IMR-90 (cell line): ENCODE measurements at places on chromosomes 5 and 9.

DNA sequence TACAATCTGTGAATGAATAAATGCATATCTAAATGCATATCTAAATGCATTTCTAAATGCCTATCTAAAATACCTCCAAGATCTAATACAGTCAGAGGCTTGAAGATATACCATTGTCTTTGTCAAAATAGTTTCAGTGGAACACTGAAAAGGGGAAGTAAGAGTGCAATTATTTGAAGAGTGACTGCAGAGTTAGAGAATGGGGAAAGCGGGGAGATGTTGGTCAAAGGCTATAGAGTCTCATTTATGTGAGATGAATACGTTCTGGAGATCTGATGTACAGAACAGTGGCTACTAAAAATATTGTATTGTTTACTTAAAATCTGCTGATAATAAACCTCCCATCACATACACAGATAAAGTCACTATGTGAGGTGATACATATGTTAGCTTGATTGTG is 1126.2 kb upstream of the CDH9 start:
- DNase-seq, result no peak

DNA sequence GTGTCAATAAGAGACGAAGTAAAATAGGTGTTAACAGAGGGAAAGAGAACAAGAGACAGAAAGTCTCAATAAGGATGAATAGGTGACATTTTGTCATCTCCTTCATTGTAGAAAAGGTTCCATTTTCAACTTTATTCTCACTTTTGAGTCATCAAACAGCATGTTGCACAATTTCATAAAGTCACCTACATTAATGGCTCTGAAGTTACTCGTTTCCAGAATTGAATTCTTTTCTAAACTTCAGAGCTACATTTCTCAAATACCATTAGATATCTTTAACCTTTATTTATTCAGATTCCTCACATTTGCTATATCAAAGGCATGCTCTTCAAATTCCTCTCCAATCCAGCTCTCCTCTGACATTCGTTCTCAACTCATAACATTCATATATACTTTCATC is 13.1 kb downstream of the ADAMTS6 start:
- DNase-seq, result peak; percentile 44

- DNase-seq, result peak; percentile 62
These were observed 240.9 kb downstream of the GAS1 start for GRCh38 chr9:86706391-86706790.

DNA sequence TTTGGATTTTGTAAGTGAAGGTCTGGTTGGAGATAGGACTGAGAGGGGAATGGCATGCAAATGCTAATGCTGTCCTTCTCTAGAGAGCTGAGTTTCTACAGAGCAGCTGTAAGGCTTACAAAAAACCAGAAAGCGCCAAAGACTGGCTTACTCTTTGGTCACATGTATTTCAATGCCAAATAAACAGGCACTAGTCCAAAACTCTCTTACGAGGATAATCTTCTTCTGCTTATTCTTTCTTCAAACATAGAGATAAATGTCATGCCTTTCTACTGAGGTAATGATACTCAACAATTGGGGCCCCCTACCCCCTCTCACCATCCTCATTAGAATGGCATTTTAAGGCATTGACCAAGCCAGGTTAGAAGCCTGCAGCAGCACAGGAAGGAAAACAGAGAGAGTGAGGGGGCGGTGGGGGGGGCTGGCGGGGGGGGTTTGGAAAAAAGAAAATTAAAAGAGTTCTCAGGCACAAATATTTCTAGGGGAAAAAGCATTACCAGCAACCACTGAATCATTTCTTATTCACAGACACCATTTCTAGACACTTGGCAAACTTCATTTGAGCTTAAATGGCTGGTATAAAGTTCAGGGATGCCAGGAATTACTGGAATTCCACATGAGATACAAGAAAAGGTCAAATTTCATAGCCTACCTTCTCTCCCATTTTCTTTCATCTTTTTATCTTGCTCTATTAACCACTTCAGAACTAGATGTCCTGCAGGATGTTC is 34.0 kb downstream of the PUM3 start:
- DNase-seq, result peak; percentile 99

- DNase-seq, result no peak
These were observed 27.6 kb downstream of the RAPGEF1 start for GRCh38 chr9:131712151-131712716.

- DNase-seq, result peak; percentile 83
These were observed 26.3 kb downstream of the CDK7 start for GRCh38 chr5:69261034-69261433.

GRCh38 chr5:43312699-43313034 is 545 bp downstream of the HMGCS1 start:
- no peak for DNase-seq

GRCh38 chr5:178204935-178205748 is 809 bp downstream of the HNRNPAB start:
- DNase-seq, result peak; percentile 62

GRCh38 chr5:140266471-140267200 is 36.3 kb downstream of the PFDN1 start:
- no peak for DNase-seq

DNA sequence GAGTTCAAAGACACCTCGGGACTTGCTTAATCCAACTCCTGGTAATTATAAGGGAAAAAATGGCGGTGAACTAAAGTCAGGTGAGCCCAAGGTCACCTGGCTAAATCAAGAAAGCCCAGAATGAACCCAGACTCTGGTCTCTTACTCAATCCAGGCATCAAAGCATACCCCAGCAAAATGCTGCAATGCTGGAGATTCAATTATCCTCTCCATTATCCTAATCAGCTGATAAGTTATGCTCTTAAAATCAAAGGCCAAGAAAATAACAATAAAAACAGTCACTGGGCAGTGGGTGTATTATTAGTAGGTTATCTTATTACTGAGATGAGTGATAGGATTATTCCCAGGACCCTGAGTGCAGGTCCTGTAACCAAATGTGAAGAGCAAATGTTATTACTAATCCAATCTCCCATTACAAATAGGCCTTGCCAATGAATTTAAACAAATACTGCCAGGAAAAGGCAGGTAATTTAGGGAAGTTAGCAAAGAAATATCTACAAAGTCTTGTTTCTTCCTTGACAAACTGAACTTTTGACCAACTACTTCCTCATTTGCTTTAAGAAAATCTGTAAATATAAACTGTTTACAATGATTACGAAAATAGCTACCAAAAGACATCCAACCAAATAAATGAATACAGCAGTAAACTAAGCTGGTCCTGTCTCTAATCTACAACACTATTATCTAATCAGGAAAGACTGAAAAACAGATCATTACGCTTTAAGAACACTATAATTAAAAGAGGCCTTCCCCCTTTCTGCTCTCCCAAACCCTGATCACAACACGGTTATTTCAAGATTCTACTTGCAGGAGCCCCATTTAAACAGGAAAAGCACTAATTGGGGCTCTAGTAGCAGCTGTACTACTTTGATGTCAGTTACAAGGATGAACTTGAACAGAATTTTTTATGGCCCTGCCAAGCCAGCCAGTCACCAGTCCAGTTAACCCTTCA is 103.2 kb downstream of the MED27 start:
- DNase-seq, result no peak

DNA sequence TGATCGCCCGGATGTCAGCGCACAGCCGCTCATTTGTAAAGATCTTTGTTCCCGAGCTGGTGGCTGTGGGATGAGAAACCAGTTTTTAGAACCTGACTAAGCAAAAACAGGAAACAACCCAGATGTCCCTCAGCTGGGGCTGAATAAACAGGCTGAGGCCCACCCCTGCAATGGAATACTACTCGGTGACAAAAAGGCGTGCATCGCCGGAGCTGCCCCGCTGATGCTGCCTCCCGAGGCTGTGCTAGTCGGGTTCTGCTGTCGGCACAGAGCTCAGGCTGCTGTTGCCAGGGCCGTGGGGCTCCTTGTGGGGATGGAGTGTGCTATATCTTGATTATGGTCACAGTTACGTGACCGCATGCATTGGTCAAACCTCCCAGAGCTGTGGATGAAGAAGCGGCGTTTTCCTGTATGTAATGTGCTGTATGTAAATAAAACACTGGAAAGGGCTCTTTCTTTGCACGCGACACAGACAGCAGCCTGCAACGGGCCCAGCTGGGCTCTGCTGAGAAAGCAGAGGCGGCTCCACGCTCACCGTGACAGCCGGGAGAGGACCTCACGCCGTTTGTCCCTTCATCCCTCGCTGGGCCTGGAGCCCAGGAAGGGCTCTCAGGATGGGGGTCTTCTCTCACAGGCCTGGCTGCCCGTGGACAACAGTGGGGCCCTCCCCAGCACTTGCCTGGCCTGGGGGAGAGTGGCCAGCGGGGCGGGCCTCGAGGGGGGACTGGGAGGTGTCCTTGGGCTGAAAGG is 51.5 kb upstream of the RNU6ATAC start:
- DNase-seq, result peak; percentile 92

DNA sequence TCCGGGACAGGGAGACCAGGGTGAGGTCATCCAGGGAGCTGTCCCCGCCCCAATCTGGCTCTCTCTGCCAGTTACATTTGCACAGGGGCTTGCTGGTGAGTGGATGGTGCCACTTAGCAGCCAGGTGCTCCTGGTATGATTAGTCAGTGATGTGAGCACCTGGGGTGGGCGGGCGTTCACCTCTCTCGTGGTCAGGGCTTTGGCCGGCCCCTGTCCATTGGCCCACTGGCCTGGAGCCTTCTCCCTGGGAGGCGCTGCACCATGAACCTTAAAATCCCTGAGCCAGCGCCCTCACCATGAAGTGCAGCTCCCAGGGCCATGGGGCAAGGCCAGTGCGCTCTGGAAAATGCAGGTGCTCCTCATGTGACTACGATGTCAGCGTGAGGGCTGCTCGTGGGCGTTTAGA is 2.0 kb downstream of the NKD2 start:
- DNase-seq, result no peak

DNA sequence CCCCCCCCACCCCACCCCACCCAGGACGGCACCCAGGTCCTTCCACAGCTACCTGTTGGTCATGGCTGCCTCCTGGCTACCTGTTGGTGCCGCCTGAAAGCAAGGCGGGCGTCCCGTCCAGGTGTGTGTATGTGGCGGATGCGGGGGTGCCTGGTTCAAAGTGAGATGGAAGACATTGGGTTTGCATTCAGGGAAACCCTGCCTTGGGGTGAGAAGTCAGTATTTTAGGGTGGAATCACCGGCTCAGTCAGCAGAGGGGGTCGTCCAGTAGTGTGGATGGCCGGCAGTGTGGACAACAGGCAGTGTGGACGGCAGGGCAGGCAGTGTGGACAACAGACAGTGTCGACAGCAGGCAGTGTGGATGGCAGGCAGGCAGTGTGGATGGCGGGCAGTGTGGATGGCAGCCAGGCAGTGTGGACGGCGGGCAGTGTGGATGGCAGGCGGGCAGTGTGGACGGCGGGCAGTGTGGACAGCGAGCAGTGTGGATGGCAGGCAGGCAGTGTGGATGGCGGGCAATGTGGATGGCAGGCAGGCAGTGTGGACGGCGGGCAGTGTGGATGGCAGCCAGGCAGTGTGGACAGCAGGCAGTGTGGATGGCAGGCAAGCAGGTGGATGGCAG is 28.0 kb downstream of the NKD2 start:
- no peak for DNase-seq

DNA sequence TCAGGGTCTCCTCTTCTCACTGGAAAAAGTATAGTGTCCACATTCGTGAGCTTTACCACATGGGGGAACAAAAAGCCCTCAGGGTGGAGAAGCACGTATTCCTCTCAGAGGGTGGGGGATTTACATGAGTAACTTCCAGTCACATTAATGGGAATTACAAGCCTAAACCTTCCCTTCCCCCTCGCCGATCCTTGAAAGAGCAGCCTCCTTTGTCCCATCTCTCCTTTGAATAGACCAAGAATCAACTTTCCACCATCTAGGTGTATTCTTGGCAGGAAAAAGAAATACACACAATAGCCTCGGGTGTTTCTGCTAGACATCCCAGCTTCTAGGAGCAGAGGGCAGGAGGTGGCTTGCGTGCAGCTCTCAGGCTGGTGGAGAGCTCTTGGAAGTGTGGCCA is 144.4 kb downstream of the ZNF462 start:
- no peak for DNase-seq

- DNase-seq, result no peak
These were observed 2.0 kb downstream of the SNCAIP start for GRCh38 chr5:122314036-122314435.

- DNase-seq, result no peak
These were observed 18.1 kb upstream of the DMRT2 start for GRCh38 chr9:1031951-1032601.

DNA sequence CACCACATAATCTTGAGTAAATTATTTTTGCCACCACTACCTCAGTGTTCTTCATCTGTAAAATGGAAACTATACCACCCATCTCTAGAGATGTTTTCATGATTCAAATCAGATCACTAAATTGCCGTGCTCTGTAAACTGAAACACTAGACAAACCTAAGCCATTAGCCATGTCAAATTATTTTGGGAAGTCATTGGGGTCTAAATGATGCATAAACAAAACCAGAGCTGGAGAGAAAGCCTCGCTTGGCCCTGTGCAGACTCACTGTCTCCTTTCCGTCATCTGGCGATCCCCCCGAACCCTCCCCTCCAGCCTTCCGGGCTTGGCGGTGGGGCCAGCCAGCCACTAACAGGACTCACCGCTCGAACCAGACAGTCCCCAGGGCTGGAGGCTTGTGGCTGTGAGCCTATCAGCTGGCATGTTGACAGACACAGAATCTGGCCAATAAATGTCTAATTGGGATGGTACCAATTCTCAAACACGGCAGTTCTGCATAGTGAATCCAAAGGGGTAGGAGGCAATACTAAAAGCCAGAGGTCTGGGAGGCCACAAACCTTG is 256.5 kb downstream of the SEC61B start:
- no peak for DNase-seq

GRCh38 chr5:177091232-177091631 is 4.5 kb downstream of the FGFR4 start:
- no peak for DNase-seq

GRCh38 chr5:149731617-149732323 is 1.7 kb downstream of the PPARGC1B start:
- peak; percentile 58 for DNase-seq

DNA sequence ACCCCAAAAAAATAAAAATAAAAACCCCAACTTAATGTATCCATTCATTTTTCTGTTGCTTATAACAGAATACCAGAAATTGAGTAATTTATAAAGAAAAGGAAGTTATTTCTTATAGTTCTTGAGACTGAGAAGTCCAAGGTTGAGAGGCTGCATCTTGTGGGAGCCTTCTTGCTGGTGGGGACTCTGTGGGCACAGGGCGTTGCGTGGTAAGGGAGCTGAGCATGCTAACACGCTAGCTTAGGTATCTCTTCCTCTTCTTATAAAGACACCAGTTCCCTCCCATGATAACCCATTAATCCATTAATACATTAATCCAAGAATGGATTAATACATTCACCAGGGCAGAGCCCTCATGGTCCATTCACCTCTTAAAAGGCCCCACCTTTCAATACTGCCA is 150.9 kb downstream of the ZSWIM6 start:
- no peak for DNase-seq

DNA sequence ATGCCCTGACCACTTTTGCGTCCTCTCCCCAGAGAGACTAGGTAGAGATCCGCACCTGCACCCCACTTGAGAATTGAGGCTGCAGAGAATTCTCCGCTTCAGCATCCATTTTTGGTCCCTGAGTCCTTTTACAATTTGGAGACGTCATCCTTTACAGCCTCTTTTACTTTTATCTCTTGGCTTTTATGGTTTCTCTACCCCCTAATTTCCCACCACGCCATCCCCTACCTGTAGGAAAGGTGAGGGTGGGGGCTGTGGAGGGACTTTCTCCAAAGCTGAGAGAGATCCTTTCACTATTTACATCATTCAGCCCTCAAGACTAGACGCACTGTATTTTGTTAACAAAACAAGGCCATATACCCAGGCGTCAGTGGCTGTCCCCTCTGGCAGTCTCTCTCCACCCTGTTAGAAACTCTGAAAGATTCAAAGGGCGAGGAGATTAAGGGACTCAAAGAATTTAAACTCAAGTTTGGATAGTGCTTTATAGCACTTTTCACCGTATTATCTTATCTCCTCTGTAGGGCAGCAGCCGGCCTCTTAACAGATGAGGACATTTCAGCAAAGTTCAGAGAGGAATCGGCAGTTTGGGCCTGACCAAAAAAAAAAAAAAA is 1.7 kb downstream of the MSX2 start:
- no peak for DNase-seq
